ENCODE measurements at places on chromosomes 16 and 17.

DNA sequence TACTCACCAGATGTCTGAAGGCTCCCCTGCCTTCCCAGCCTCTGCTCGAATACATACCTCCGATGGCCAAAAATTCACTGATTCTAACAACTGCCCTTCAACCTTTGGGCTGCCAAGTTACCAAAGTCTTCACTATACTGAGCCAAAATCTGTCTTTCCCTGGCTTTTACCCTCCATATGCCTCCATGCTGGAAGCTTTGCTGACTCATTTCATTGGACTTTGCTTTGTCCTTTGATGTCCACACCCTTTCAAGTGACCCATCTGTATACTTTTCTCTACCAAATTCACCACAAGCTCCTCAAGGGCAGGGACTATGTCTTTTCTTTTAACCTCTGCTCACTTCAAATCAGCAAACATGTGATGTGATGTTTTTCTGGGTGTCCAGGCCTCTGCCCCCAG lies 21.0 kb upstream of the MTMR4 start:
- DNase-seq: no peak

DNA sequence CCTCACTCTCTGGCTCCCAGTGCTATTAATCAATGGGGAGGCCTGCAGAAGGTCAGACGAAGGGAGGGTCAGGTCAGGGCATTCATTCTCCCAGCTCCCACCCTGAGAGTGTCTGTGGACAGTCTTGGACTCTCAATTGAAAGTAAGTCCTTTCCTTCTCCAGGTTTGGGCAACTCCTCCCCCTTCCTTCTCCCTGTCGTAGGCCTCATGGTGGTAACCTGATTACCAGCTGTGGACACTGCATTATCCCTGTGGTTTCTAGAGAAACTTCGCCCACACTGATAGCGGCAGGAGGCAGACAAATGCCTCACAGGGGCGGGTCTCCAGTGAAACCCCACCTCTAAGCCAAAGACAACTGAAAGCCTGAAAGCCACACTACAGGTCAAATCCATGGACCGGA lies 57.7 kb upstream of the SLC25A19 start:
- no peak for DNase-seq

GRCh38 chr17:29151567-29151966 lies 28.6 kb downstream of the MYO18A start:
- no peak for DNase-seq

DNA sequence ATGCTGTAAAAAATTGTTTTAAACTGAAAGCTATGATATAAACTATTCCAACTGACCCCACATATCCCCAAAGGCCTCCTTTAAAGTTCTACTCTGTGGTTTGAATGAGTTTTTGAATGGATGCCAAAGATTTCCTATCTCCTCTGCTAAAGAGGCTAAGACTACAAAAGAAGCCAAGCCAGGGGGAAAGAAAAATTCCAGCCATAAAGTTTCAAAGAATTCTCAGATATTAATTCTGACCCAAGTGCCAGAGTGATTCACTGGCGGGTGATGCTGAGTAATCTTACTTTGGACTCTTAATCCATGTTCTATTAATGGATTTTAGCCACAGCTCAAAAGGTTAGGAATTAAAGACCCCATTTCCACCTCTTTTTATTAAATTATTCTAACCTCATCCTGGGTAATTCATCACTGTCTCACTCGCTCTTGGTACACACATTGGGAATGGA lies 60.7 kb downstream of the HS3ST3A1 start:
- DNase-seq: no peak

DNA sequence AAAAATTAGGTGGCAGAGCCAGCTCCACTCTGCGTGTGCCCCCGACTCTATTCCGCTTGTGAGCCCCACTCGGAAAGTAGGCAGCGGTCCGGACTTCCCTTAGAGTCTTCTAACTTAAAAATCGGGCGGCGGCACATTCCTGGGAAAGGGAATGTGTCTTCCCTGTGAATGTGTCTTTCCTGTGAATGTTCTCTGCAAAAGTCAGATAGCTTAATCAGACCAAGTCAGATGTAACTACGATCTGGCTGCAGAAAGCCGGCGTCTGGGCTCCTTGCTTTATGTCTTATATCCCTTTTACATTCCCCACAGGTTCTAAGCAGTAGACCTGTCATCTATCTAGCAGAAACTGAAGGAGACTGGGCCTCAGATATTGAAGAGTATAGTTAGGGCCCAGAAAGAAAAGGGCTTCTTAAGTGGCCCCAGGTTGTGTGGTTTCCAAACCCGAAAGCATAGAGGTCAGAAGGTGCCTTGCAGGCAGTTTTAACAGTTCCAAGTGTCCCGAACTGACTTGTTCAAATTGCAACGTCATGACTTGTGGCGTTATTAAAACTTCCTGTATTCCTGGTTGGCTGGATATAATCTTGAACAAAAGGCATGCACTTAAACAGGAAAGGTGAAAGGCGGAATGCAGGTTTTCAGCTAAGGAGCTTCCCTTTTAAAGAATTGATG lies 601 bp downstream of the PHKB start:
- peak; percentile 11 for DNase-seq

DNA sequence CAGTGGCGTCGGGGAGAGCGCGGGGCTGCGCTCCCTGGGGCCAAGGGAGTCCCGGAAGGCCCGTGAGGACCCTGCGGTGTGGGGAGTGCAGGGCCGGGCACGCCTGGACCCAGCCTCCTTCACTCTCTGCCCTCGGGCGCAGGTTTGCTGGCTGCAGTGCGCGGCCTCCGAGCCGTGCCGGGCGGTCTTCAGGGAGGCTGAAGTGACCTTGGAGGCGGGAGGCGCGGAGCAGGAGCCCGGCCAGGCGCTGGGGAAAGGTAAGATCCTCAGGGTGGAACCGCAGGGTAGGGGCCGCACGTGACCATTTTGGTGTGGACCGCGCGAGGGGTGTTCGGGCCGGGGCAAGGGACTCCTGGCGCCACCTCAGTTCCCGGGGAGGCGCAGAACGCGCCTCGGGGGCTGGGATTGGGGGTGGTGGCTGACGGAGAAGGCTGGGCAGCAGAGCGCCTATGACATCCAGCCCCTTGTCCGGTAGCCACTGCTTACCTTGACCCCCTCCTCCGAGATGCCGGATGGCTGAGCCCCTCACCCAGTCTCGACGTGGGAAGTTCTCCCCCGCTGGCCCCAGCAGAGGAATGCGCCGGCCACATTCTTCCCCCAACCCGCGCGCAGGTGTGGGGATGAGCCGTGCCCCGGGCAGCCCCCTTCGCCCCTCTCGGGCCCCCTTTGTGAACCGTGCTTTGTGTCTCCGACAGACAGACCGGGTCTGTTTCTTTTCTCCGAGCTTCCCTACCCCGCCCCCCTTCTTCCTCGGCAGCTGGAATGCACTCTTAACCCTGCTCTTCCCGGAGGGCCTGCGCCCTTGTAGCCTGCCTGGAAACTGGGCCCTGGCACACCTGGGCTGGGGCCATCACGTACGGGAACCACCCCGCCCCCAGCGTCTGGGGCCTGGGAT lies 631 bp downstream of the CDH3 start:
- DNase-seq: no peak

Measured in CD4-positive, alpha-beta memory T cell (primary cell).